ENCODE measurements at places on chromosomes 5 and 9.

GRCh38 chr5:125578551-125578950 is 832.1 kb upstream of the ZNF608 start:
- DNase-seq: no peak

DNA sequence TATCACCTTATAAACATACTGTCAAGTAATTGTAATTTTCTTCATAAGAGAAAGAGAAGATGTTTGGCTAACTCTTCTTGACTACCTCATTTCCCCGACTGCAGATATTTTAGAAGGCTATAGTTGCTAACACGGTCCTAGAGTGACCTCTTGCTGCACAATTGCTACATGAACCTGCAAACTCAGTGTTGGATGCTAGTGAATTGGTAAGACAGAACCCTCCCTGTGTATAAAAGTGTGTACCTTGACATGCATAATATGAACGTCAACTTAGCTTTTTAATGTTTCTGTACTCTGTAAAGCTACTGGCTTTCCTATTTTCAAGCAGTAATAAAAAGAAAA is 46.7 kb upstream of the CER1 start:
- DNase-seq: no peak

- no peak for DNase-seq
These were observed 39.1 kb downstream of the ANGPTL2 start for GRCh38 chr9:127083138-127083980.

DNA sequence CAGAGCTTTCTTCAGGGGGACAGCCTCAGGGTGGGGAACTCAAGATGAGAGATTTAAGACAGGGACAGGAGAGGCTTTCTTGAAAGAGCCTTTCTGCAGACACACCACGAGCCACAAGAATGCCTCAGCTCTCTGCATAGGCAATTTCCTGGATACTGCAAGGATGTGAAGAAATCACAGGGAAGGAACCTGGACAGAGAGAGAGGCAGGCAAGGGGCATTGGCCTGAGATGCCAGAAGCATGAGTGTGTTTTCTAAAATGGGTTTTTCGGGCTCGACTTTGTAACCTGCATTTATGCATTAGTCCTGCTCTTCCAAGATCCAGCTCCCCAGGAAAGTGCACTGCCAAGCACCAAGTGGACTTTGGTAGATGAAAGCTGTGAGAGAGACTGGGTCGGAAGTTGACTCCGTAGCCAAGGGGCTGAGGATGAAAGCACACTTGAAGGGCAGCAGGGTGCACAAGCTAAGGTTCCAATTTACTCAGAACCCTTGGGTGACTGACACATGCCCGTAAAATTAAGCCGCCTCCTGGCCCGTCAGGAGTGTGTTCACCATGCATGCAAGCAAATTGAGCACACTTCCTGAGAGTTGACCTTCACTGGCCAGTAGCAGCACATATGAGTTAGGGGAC is 90.9 kb downstream of the CFAP90 start:
- no peak for DNase-seq

- DNase-seq: no peak
These were observed 88.5 kb downstream of the ALDH1A1 start for GRCh38 chr9:72864327-72864726.

DNA sequence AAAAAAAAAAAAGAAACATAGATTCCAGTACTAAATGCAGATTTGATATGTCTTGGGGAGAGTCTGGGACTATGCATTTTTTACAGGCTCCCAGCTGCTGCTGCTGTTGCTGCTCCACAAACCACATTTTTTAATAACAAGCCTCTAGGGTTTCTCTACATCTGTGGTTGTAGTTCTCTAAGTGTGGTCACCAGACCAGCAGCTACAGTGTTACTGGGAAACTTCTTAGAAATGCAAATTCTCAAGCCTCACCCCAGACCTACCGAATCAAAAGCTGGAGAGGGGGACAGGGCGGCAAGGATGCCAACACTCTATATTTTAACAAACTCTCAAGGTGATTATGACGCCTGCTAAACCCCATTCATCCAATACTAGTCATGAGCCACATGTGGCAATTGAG is 293.4 kb upstream of the PTGER4 start:
- DNase-seq: no peak

GRCh38 chr5:150320044-150320613 is 17.4 kb upstream of the ARSI start:
- DNase-seq: no peak

- DNase-seq: no peak
These were observed 34.6 kb upstream of the PSD2 start for GRCh38 chr5:139761057-139761450.

- DNase-seq: no peak
These were observed 236.2 kb downstream of the TLE4 start for GRCh38 chr9:79807971-79808370.

DNA sequence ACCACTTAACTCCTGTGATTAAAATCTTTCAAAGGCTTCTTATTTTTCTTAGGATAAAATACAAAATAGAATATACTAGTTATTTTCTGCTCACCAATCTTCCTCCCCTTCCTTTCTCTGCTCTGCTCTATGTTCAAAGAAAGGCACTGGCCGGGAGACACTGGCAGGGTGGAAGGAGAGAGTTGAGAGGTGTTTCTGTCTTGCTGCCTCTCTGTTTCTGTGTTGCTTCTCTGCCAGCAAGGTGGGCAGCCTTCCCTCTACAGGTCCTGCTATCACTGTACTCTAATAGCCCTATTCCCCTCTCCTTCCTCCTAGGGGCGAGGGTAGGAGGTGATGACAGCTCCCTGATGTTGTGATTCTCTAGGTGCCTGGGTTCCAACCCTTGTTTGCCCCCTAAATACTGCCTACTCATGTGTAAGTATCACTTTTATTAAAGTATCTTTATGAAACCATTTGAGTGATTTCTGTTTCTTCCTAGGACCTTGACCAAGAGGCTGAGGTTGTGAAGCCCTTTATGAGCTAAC is 515.1 kb downstream of the TLE4 start:
- DNase-seq: no peak

DNA sequence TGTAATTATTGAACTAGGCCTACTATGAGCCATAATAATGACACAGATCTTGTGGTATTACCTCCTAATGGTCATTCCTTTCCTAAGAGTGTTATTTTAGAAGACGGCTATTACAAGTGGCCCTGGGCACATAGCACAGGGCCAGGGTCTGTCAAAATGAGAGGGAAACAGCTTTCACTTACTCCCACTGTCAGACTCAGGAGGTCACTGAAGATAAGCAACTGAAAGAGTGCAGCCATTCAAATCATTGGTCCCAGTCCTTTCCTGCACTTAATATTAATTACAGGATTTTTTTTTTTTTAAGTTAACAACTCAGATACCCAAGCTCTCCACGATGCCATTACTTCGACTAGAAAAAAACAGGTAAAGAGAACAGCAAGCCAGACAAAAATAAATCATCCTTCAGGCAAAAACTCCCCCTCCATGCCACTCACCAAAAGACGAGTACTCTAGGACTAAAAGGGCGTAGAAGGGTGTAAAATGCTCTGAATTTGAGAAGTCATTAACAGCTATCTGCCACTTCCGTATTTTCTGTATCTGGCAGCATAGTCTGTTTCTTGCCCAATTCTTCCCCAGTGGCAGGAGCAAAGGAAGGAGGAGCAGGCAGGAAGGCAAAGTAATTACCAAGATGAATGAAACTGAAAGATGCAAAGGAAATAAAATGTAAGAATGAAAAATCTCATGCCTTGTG is 87.4 kb downstream of the ZNF608 start:
- DNase-seq: no peak

GRCh38 chr9:86652736-86653135 is 294.6 kb downstream of the GAS1 start:
- DNase-seq: no peak

DNA sequence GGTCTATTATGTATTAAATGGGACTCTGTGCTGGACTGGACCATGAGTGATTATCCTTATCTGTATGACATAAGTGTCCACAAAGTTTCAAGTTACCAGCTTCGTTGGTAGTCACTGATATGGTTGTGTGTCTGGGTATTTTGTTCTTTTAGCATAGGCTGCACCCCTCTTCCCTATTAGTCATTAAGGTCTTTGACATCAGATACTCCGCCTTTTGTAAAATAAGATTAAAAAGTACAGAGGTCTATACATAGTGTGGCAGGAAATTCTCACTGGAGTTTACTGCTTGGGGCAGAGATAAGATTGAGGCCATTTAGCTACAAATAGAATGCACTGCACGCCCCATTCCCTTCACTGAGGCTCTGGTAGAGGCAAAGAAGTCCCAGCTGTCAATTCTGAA is 99.4 kb downstream of the TMEM215 start:
- no peak for DNase-seq

GRCh38 chr5:148899993-148900392 is 73.6 kb downstream of the ADRB2 start:
- DNase-seq: no peak

DNA sequence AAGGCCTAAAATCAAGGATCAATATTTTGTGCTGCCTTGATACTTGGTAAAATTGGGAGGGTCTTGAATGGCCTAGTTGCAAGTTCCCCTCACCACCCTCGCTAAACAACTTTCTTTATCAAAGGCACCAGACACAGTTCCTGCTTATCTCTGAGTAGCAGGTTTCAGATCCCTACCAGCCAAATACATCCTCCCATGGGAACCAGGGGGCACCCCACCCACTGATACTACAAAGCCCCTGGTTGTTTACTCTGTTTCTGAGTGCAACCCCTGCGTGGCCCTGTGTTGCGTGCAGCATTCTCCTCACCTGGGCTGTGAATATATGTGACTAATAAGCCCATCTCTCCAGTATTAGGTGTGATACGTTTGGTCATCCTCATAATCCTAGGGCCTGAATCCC is 314.9 kb downstream of the DRD1 start:
- no peak for DNase-seq

DNA sequence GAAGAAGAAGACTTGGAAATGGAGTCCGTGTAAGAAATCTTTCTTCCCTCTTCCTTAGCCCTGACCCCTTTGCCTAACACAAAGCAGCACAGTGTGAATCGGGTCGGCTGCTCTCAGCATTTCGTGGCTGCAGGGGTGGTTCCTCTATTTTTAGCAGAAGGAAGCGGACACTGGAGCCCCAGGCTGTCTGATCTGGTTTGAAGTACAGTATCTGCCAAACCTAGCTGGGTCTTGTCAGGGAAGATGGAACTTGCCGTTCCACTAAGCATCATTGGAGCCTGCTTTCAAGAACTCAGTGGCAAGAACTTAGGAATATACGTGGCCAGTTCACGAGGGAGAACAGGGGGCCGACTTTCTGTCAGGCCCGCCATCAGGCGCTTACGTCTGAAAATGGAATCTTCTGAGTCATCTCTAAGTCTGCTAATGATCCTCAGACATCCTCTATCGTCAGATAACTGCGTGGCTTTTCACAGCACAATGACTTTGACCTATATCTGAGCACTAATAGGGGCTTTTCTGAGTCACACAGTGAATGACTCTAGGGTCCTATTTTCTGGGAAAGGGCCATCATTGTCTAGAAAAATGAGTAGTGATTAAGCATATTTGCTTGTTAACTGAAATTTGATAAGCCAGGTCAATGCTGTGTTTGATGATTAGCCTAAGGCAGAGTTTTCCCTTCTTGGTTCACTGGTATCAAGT is 43.3 kb upstream of the NCS1 start:
- DNase-seq: peak; percentile 22

- no peak for DNase-seq
These were observed 7.0 kb downstream of the NOXA1 start for GRCh38 chr9:137429974-137430722.

- no peak for DNase-seq
These were observed 42.4 kb downstream of the OSTF1 start for GRCh38 chr9:75130621-75131230.

DNA sequence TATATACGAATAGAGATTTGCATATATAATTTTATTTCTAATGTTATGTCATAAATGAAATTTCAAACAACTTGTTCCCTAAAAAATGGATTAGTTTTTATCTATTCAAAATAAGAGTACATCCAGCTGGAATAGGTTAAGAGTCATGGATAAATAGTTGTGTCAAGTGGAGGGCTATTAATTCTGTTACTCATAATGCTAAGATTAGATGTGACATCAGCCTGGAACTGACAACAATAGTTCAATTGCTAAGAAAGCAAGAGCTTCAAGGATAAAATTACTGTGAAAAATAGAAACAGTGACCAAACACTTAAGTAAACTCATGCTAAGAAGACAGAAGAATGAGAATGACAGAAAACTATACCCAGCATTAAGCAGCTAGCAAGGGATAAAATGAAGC is 92.2 kb upstream of the CDH9 start:
- DNase-seq: no peak

GRCh38 chr5:129069292-129069691 is 25.3 kb upstream of the ISOC1 start:
- DNase-seq: no peak

- DNase-seq: no peak
These were observed 46.5 kb downstream of the EBF1 start for GRCh38 chr5:159053216-159053615.

DNA sequence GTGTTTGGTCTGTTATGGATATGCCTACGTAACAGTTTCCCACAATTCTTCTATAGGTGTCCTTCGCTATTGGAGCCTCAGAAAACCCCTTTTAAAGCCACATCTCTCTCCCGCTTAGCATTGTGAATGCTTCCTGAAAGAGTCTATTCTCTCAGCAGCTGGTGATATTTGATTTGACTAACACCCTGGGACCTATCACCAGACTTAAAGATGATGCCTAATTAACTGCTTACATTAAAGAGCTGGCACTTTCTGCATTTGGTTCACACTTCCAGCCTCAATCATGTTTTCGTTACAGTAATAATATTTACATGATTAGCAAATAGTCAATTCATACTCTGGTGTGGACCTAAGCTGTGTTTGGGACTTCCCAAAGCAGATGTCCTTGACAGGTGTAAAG is 90.1 kb upstream of the VLDLR start:
- no peak for DNase-seq

DNA sequence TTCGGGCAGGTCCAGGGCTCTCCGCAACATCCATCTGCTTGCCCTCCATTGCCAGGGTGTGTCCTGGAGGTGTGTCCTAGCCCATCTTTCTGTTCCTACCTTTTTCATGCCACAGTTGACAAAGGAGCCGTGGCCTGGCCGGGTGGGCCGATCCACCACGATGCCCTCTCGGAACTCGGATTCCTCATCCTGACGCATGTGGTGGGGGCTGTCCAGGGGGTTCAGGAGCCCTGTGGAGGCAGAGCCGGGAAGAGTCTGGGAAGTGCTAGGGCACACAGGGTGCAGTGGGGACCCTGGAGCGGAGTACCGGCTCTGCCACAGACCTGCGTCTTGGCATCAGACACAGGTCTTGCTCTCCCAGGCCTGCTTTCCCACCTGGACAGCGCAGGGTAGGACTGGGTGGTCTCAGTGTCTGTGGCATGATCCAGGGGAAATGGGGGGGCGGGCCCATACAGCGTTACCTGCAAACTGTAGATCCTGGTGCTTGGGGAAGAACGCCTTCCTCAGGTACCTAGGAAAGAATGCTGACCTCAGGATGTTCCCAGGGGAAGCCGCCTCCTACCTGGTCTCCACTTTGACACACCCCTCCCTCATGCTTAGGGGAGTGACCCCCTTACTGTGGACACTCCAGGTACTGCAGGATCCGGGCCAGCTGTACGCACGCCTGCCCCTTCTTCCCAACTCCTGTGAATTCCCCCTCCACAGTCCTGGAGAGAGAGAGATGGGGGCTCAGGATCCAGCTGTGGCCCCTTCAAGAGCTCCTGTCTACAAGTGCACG is 3.5 kb downstream of the SPOUT1 start:
- no peak for DNase-seq

- no peak for DNase-seq
These were observed 239.6 kb downstream of the KDM4C start for GRCh38 chr9:6997330-6997729.

- no peak for DNase-seq
These were observed 59.3 kb upstream of the AFAP1L1 start for GRCh38 chr5:149212198-149212951.

GRCh38 chr9:21160178-21160577 is 6.3 kb downstream of the IFNA21 start:
- no peak for DNase-seq
